ENCODE measurements at places on chromosomes 12 and 14. TPM values are rescaled to one million over a fixed set of nuclear protein-coding genes. Genes with fewer than 3 reads are reported as not detected.

GRCh38 chr12:91163116-91163515 is 19.5 kb downstream of the DCN start:
- no peak for DNase-seq

GRCh38 chr12:106084014-106084671 is 54.6 kb downstream of the NUAK1 start:
- DNase-seq, result no peak

GRCh38 chr12:125140279-125141209 is 75.3 kb downstream of the AACS start:
- no peak for DNase-seq

DNA sequence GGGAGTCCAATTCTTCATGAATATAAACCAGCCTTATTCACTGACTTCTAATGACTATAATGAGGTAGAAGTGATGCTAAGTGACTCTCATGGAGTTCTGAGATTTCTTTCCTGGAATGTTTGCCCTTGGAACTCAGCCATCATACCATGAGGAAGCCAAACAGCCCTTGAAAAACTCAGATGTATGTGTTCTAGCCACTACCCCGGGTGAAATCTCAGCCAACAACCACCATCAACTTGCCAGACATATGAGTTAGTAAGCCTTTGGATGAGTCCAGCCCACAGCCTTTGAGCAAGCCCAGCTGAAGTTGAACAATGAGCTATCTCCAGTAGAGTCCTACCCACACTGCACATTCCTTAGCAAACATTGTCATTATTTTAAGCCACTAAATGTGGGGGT is 149.5 kb downstream of the SLC6A15 start:
- DNase-seq, result no peak

Gene SLC38A4
- total RNA-seq, result 0.94 TPM

Gene CDK17
- total RNA-seq, result 107 TPM

DNA sequence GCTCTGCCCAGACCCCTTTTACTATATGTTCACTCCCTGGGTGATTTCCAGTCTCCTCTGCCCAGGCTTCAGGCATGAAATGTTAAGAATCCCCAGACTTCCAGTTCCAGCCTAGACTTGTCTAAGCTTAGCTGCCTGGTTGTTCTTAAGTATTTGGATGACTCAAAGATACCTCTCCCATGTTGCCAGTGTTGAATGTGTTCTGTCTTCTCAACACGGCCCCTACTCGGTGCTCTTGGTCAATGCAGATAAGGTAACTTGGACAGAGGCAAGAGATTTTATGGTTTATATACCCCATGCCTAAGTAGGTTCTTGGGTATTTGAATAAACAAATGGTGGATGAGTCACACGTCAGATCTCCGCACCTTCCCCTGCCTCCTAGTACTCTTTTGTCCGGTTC is 13.6 kb downstream of the PIWIL1 start:
- DNase-seq, result no peak

Gene ZBTB42
- 0.94 TPM for total RNA-seq

- peak; percentile 58 for DNase-seq
Observed at GRCh38 chr12:48999371-49000131, at the start of gene DDN. DDN (minus strand) TSS chr12:48999375; CDS start chr12:48999287, 88 bp downstream.

DNA sequence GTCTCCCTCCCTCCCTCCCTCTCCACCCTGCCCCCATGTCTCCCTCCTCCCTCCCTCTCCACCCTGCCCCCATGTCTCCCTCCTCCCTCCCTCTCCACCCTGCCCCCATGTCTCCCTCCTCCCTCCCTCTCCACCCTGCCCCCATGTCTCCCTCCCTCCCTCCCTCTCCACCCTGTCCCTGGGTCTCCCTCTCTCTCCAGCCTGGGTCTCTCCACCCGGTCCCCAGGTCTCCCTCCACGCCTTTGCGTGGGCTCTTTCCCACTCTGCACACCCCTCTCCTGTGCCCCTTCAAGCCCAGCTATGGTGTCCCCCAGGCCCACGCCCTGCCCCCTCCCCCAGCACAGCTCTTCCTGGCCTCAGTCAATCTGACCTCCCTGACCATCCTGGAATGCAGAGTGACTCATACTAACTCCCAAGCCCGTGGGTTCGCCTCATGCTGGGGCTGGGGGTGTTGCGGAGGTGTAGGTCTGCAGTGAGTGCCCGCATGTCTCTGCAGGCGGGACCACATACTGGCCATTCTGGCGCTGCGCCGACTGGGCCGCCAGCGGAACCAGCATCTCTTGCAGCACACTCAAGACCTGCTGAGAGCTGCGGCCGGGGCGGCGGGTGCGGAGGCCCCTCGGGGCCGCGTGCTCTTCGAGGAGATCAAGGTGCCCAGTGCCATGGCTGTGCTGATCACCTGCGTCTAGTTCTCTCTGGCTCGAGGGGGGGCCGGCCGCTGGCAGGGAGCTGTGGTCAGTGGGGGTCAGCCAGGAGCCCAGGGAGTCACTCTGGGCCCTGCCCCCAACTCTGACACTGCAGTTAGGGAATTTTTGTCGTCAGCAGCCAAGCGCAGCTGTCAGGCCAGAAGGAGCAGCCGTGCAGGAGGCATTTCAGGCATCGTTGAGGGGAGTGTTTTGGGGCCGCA is 13.5 kb upstream of the TNFAIP2 start:
- DNase-seq, result no peak

GRCh38 chr14:96797582-96798349 is 584 bp downstream of the VRK1 start:
- DNase-seq, result peak; percentile 59

GRCh38 chr12:108583991-108584390 is 13.9 kb downstream of the TMEM119 start:
- no peak for DNase-seq

Gene ARHGDIB
- 5.8 TPM for total RNA-seq

Gene CLEC4C
- not detected for total RNA-seq

DNA sequence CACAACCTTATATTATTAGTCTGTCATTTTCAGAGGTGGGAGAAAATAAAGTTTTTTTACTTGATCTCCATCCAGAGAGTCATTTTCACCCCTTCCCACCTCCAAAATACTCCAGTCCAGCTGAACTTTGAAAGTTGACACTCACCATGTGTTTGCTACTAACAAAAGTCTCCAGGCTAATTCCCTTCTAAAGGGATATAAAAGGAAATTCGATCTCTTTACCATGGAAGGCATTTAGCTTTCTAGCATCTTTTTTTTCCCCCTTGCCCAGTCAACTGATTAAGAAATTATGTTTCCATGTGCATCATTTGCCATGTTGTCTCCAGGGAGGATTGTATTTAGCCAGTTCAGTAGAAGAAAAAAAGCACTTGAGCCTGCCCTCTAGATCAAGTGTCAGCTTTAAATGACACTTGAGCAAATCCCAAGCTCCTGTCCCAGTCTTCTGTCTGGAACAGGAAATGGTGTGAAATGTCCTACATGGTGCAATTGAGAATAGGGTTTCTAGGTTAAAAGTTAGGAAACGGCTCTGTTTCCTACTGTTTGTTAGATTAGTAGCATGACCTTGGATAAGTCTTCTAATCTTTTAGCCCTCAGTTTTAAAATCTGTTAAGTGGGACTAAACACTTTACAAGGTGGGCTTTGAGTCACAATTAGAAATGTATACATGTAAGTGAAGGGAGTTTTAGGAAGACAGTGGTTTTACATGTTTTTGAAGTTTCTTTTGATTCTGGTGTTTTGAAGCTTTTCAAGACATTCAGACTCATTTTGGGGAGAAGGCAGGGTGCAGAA is 67.2 kb downstream of the GNS start:
- DNase-seq, result no peak

- no peak for DNase-seq
Observed at GRCh38 chr12:104258476-104259067, 43.0 kb downstream of the TXNRD1 start.

DNA sequence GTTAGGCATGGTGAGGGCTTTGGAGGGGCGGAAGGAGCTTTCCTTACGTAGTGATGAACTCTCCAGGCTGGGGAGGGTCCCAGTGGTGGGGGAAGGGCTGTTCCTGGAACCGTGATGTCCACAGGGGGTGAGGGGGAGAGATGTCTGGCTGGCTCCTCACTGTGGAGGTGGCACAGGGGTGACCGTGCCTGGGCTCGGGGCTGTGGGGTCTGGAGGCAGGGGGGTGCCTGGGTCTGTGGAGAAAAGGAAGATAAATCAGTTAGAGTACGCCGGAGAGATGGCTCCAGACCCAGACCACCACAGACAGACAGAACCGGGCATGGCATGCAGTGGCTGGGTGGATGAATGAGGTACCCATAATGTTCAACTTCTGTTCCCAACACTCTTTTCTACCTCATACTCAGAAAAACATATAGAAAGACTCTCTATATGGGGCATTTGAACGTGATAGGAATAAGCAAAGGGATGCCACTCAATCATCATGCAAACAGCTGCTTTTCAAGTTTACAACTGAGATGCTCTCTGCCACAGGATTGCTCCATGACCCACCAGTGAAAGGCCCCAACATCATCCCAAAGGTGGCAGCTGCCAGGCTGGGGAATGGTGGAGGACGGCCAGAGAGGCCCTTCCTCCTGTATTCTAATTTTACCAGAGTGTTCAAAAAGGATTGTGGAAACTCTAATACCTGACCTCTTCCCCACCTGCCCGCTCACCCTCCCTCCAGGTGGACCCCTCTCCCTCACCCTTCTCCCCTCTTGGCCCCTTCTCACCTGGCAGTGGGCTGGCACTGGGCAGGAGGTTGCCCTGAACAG is 5.6 kb downstream of the MYL6 start:
- no peak for DNase-seq

- DNase-seq, result no peak
Observed at GRCh38 chr14:21090940-21091663, 7.4 kb downstream of the ZNF219 start.

DNA sequence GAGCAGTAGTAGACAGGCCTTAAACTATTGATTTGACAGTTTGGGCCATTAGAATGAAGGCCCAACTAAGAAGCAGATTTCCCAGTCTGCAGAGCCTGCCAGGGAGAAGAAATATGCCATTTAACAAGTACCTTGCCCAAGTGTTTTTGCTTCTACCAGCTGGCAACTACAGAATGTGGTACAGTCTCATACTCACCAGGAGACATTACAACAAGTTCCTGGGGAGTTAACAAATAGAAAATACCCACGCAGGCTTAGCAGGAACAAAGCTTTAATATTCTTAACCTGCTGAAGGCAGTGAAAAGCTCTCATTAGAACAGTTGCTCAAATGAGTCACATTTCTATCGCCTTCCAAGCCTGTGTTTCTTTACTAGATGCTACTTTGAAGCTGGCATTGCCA is 241.0 kb downstream of the TMEM117 start:
- peak; percentile 8 for DNase-seq

GRCh38 chr14:36660736-36661505 is 739 bp upstream of the PAX9 start:
- DNase-seq, result no peak

DNA sequence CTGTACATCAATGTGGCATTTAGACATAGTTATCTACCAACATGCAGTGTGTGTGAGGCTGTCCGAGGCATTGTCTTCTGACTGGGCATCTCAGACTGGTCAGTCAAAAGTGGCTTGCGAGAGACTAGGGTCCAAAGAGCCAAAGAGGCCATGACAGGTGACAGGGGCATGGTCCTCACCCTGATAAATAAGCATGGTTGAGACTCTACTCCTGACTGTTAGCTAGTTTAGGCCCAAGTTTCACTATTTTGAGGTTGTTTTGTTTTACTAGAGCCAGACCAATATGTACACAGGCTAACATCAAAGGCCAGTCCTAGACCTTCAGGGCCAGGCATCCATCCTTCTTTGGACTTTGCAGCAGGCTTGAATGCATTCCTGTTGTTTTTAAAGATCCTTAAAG is 76.9 kb upstream of the SRSF5 start:
- no peak for DNase-seq

GRCh38 chr12:43766291-43766690 is 7.5 kb downstream of the IRAK4 start:
- no peak for DNase-seq

Gene LUM
- 20.1 TPM for total RNA-seq

Gene TMEM106C
- 73.6 TPM for total RNA-seq

DNA sequence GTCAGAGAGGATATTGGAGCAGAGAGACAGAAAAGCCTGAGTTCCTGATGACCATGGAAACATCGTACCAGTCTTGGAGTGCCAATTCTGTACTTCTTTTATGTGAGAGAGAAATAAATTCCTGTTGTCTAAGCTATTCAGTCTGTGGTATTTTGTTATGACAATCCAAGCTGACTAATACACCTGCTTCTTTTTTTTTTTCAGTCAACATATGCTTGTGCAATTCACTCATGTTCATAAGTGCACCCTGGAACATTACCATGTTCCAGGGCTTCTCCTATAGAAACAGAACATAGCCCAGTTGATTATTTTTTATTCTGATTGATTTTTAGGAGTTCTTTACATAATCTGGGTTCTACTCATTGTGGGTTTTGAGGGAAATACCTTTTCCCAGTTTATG is 1.7 kb upstream of the CHPT1 start:
- DNase-seq, result no peak

Gene NKX2-1
- 0.31 TPM for total RNA-seq

DNA sequence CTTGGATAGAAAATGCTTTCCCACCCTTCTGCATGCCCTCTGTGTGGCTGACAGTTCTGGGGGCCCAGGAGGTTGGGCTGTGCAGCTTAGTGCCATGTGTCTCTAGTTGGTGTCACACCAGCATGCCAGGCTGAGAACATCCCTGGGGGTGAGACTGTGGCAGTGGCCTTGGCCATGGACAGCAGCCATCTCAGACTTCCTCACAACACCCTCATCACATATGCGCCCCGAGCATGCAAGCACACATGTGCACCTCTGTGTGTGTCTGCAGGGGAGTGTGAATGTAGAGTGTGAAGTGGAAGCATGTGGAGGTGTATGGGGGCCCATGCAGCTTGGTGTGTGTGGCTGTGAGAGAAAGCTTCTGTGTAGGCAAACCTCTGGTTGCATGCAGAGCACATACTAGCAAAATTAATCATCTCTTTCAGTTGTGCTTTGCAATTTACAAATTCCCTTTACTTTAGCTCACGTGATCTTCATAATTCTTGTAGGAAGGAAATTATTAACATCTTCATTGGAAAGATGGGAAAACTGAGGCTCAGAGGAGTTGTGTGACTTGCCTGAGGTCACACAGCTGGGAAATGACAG is 8.4 kb downstream of the ASIC1 start:
- DNase-seq, result no peak

DNA sequence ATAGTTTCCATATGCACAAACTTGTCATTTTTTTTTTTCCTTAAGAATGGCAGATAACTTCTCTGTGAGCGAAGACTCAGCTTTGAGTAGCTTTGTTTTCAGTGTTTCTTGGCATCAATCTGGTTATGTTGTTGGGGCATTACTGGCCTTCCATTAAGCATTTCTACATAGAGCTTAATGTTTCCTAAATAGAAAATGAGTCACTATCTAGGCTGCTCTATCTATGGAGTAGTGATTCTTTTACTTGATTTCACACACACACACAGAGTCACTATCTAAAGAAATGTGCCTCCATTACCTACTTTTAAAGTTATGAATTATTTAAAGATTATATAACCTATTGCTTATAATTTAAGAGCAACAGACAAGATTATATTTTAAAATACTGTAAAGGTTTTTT is 53.9 kb downstream of the TMEM260 start:
- DNase-seq, result no peak

DNA sequence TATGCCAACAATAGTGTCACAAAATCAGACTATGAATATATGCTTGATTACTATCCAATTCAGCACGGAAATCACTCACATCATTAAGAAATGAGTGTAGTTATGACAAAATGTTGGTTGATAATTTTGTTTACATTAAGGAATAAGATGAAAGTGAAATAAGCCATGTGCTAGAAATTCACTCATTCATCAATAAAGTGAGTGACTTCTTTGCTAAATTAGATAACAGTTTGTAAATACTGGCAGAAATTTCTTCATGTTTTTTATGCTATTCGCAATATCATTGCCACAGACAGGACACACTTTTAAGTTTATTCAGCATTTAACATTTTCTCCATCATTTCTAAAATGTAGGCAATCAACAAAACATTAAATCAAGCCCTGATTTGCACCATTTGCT is 147.5 kb upstream of the FSCB start:
- DNase-seq, result no peak

Gene STAB2
- not detected for total RNA-seq

Gene SPIC
- 0.16 TPM for total RNA-seq
